ENCODE measurements at places on chromosomes 12 and 14.
A peak's percentile ranks its signal among the peaks of the same experiment; 100 is the strongest.

DNA sequence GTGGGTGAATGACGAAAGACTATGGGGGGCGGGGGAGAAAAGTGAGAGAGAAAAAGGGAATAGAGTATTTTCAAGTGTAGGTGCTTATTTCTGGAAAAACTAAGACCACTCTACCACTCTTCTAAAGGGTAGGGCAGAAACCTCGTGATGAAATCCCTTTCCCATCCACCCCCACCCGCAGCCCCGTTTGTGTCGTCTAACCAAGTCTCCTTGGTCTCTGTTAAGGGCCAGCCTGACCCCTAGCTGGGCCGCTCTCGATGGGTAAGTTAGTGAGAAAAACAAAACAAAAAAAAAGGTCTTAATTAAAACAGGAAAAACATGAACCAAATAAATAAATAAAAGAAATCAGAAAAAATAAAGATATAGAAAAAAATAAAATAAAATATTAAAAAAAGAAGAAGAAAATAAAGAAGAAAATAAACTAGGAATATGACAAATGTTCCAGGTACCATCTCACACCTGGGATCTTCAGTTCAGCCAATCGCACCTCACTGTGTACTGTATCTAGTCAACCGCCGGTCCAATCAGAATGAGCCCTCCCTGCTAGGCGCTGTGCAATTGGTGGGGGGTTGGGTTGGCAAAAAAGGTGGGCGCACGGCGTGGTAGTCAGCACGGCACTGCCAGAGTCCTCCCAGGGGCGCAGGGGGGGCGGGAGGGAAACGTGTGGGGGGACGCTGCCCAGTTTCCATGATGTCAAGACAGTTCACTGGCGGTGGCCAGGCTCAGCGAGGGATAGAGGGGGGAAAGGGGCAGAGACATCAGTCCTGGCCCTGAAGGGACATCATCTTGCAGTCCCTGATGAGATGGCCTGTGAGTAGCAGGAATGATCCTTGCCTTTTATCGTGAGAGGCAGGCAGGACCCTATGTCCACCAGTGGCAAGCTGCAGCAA, 9.8 kb upstream of the CDH24 start:
- no peak for DNase-seq

DNA sequence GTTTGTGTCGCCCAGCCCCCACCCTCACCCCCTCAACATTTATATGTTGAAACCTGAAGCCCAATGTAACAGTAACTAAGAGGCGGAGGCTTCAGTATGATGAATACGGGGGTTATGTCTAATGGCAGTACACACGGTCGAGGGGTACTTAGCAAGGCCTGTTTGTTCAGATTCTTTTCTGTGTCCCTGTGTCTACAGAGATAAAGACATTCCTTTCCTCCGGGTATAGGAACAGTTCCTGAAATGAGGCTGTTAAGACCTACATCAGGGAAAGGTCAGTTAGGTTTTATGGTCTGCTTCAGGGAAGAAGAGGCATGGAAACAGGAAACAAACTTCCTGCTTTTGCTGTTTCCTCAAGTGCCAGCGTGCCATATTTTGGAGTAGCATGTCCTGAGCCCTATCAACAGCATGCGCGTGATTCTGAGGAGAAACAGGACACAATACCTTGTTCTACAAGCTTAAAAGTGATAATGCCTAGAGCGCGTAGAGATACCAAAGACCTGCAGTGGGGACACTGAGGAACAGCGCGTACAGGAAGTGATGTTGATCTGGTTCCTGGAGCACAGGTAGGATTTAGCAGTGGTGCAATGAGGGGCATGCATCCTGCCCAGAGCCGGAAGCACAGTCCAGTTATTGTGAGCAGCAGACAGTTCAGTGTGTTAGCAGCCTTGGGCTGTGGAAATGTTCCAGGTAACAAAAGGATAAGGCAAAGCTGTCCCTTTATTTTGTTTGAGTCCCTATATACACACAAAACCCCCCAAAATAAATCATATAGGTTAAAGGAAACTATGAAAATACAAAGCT, 47.2 kb downstream of the FGD4 start:
- no peak for DNase-seq

GRCh38 chr14:101732118-101732517, 29.4 kb upstream of the PPP2R5C start:
- DNase-seq: no peak

DNA sequence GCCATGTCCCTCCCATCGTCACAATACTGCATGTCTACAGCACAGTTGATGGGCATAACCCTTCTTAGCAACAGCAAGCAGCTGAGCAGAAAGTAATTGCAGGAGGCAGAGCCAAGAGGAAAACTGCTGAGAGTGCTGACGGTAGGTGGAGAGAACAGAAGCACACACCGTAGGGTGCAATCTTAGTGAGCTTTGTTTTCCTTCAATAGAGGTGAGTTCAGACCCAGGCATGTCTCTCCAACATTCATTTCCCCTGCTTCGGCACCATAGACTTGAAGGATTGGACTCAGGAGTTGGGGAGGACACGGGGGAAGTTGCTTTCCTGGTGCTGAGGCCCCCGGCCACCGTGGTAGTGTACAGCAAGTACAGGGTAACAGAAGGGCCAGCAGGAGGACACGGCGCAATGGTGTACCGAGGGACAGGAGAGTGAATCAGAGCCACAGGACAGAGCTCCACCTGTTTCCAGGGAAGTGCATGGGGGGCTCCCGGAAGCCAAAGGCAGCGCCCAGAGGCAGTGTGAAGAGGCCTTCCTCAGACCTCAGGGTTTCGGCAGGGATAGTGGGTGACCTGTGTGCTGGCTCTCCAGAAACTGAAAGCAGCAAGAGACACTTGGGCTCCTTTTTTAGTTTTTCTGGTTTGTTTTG, 36.3 kb upstream of the SINHCAF start:
- DNase-seq: no peak

- peak; percentile 1 for DNase-seq
These were observed 985.7 kb upstream of the FBXO33 start for GRCh38 chr14:40417777-40418401.

DNA sequence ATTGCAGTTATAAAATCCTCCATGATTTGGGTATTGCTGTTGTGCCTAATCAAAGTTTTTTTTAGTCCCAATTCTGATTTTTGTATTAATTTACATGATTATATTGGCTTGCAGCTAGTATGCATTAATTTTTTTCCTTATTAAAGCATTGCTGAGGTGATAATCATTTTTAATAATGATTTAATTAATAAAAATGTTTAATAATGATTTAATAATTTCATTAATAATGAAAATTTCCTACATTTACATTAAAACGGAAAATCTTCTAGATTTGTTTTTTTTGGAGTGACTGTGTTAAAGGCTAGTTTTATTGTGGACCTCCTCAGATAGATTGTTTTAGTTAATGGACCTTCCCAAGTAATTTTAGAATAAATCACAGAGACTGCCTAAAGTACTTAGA, 79.6 kb downstream of the CCDC91 start:
- no peak for DNase-seq

- no peak for DNase-seq
These were observed 6.1 kb downstream of the NEK9 start for GRCh38 chr14:75120541-75121291.

DNA sequence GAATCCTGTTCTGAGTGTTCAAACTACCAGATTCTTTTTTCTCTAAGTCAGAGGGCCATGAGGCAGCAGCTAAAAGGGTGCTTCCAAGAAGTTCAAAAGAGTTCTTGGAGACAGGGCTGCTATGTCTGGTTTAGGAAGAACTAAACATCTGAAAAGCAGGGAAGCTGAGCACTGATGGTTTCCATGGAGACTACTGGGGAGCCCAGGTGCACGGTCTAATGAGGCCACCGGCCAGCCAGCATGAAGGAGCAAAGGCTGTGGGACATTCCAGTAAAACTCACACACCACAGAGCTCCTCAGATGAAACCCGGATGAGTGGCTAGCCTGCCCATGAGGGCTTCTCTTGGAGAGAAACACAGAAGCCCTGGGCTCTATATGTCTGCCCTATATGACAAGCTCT, 97.3 kb downstream of the KCNK10 start:
- no peak for DNase-seq

GRCh38 chr14:77322250-77322902, 1.5 kb downstream of the GSTZ1 start:
- no peak for DNase-seq

- no peak for DNase-seq
These were observed 99.8 kb upstream of the SEL1L start for GRCh38 chr14:81633496-81633895.

DNA sequence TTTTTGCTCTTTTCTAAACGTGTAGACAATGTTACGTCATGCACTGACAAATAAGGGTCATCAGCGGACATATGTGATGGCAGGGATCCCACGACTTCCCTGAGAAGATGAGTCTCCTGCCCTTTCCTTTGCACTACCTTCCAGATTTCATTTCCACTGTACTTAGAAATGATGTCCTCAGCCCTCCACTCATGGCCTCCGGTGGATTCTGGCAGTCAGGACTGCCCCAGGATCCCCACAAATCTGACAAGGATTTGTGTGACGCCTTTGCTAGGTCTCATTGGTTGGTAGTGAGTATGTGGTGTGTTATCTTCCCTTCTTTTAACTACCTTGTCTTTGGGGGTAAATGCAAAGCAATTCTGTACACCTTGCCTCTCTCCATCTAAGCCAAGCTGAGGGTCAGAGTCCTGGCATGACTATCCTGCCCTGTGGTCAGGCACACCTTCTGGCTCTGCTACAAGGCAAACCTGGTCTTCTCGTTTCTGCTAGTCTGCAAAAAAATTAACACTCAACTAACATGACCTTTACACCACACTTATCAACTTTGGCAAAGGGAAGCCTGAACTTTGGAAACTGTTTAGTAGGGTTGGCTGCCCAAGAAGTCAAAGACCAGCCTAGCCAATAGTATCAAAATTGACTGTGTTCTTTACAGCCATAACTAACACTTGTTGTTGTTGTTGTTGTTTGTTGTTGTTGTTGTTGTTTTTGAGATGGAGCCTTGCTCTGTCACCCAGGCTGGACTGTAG, 17.3 kb upstream of the DHRS4 start:
- no peak for DNase-seq

- DNase-seq: no peak
These were observed 21.7 kb downstream of the SNRNP35 start for GRCh38 chr12:123479442-123480180.

GRCh38 chr14:99529899-99530298, 48.7 kb downstream of the CCNK start:
- DNase-seq: no peak

DNA sequence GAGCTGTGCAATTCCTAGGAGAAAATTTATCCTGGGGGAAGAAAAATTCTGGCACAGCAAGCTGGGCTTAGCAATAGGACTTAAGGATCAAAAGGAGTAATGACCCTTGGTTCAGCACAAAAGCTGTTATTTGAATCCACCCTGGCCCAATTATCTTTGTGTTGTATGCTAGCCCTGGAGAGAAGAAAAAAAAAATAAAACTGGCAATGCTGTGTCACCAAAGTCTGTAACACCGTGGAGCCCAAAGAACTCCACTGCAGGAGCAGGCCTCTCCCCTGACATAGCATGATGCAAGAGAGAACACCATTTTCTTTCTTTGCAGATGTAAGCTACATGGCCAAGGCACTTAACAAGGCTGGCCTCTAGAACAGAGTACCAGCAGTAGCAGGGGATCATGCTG, 63.0 kb upstream of the ARHGAP5 start:
- no peak for DNase-seq

DNA sequence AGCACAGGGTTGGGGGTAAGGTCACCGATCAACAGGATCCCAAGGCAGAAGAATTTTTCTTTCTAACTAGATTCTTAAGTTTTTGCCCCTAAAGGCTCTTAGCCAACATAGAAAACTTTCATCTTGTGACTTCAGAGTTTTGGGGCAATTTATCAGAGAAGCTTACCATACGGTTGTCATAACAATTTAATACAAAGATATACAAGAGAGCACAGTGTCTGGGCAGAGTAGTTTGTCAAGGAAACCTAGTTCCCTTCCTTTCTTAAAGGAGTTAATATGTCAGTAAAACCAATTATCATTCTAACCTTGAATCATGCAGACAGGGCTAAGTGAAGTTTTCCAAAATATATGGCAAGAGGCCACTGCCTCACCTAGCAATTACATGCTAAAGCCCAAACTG, 18.4 kb downstream of the NR2C1 start:
- no peak for DNase-seq

GRCh38 chr14:94478420-94478819, 2.4 kb upstream of the SERPINA9 start:
- DNase-seq: no peak

GRCh38 chr14:69012256-69012953, 33.3 kb upstream of the ACTN1 start:
- DNase-seq: no peak

GRCh38 chr14:26281280-26281998, 316.4 kb downstream of the NOVA1 start:
- DNase-seq: no peak

DNA sequence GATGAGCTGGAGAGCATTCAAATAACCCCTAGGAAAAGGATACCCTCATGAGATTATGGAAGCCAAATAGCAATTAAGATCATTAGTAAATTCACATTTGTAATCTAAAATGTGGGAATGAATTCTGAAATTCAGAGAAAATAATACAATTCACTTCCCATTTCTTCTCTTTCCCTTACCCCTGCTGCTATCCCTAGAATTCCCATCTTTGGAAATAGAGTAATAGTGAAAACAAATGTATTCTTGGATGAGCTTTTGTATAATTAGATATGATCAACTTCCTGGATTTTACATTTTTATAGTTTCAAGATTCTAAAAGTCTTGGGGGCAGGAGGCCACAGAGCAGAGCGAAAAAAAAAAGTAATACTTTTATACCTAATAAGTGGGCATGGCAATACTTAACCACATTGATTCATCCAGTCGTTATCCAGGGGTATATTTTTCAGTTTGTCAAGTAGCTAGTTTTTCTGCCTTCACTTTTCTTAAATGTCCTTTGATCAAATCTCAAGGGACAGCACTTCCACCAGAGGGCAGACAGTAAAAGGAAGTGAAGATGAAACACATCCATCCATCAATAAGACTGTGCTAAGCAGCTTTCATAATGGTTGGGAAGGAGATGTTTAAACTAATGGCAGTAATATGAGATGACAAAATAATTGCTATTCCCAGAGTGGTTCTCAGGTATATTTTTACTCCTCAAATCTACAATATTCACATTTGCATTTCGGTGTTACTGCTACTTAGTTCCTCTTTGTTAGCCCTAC, 401.3 kb downstream of the DIO2 start:
- DNase-seq: no peak

DNA sequence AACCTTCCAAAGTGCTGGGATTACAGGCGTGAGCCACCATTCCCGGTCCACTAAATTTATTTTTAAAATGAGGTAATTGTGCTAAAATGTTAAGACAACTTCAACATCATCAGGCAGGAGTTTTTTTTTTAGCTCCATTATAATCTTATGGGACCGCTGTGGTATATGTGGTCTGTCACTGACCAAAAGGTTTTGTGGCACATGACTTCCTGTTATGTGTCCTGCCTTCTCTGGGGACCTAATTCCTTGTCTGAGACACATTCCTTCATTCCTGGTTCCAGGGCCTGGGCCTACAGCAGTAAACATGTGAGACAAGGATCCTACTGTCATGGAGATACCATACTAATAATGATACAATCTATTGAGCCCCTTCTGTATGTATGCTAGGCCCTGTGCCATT, 4.9 kb downstream of the TEX52 start:
- DNase-seq: no peak

All from activated T-cell treated with anti-CD3 and anti-CD28 coated beads for 24 hours (primary cell).